ENCODE measurements at places on chromosomes 5 and 9.

DNA sequence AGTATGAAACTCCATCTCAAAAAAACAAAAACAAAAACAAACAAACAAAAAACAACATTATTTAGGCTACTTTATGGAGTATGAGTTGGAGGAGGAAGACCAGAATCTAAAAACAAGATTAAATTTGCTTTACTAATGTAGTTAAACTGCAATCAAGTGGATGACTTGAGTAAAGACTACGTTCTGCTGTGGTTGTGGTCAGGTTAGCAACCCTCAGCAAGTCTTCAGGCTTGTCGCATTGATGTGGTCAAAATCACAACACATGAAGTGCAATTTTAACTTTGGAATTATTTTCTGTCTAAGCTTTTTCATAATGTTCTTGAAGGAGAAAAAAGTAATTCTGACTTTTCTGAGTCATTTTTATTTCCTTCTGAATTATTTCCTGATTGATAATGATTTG lies 43.1 kb downstream of the PDE6A start:
- no peak for DNase-seq

DNA sequence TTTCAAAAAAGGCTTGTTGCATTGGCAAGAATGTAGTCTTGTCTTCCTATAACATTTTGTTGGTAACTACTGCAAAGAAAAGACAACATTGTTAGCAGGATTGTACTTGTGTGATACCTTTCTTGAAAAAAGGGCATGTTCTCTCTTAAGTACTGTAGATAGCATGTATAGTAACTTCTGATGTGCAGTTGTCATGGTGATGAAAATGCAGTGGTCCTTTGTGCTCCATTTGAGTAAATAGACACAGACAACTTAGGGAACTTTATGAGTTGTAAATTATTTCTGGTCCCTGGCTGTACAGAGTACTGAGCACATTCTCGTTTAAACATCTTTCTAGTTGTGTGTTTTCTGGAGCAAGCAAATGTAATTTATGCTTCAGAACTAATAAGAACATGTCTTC lies 103.3 kb downstream of the CD180 start:
- no peak for DNase-seq

GRCh38 chr9:132793606-132794580 lies 84.2 kb downstream of the AK8 start:
- DNase-seq = no peak

DNA sequence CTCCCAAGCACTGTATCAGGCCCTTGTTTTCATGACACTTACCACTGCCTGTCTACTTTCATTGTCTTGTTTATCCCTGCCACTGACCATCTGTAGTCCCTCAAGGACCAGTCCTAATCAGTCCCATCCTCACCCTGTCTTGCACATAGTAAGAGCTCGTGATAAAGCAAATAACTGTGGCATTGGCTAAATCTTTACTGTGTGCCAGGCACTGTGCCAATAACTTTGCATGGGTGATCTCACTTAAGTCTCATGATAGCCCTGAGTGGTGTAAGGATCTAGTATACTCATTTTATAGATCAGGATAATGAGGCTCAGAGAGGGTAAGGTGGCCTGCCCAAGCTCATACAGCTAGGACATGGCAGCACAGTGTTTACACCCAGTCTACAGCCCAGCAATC lies 5.6 kb downstream of the CDX1 start:
- no peak for DNase-seq

DNA sequence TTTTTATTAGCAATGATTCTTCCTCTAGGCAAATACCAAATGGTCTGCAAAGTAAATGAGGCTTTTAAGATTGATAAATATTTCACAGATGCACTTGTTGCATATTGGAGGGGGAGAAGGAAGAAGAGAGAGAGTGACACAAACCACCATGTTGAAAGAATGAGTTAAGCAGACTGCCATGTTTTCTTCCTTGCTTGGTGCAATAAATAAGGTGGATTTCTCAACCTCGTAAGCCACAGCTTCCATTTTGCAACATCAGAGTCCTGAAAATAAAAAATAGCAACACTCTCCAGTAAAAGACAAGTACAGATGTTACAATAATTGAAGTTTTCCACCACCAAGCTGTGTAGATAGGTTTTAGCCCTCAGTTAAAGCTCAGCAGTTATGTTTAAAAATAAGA lies 202.9 kb downstream of the SGCD start:
- DNase-seq = no peak

DNA sequence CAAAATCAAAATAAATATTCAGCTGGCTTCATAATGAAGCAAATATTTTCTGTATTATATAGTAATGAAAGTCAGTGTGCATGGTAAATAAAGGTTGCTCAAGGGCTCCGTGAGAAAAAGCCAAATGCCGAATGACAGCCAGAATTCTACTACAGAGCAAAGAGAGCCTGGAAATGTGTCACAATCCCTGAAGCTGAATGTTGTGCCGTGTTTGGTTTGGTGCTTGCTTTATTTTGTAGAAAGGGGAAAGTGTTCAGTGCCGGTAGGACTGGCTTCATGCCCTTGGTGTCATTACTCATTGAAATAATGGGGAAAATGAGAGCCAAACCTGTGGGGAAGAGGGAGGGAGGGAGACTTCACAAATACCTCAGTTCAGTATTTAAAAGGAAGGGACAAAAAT lies 26.8 kb upstream of the ADAMTSL1 start:
- DNase-seq = no peak

DNA sequence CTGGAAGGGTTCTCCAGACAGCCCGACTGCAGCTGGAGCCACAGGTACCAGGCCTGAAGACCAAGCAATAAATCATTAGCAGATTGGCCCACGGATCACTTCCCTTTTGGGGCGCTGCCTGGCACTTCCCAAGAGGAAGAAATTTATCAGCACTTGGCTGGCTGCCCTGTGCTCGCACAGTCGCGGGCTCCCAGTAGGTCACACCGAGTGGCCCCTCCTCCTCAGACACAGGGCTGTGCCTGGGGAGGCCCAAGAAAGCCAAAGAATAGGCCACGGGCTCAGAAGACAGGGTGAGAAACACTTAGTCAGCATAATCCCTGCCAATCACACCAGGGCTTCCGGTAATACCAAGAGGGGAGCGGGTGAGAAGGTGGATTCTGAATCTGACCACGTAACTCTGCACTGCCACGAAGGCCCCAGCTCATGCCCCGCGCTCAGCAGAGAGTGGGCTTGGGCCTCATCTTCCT lies 115.7 kb upstream of the MSX2 start:
- DNase-seq = no peak

DNA sequence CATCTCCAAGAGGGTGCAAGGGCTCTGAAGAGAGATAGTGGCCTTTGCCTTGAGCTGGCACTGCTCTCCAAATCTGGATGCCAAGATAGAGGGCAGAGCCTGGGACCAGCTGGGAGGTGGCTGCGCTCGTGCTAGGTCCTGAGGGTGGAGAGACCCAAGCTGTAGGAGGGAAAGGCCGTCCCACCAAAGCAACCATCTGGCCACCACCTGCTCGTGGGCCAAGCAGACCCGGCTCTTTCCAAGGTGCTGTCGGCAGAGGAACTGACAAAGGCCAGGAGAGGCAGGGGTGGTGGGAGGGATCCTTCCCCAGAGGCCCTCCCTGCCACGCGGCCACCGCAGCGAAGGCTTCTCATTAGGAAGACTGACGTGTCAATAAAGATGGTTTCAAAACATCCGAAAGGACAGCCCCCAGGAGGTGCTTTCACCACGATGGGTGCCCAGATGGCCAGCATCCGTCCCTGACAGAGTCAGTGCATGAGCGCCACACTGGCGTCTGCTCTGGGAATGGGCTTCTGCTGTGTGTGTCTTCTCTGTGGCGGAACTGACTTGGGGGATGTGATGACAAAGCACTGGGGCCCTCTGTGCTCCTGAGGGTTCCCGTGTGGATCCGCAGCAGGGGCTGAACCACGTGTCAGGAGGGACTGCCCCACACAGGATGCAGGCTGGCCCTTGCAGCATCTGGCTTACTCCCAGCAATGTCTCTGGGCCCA lies 213.5 kb downstream of the FANCC start:
- no peak for DNase-seq

Measured in kidney epithelial cell (primary cell).